ENCODE measurements at places on chromosomes 13 and 19. TPM values are rescaled to one million over a fixed set of nuclear protein-coding genes. Genes with fewer than 3 reads are reported as not detected.
A peak's percentile ranks its signal among the peaks of the same experiment; 100 is the strongest.

Gene RNF113B
- not detected for total RNA-seq

Gene ZNF155
- total RNA-seq = 20.8 TPM

Gene LILRB4
- 3.5 TPM for total RNA-seq

Gene BST2
- total RNA-seq = 83.0 TPM

Gene SIRT2
- total RNA-seq = 96.5 TPM

Gene FFAR1
- not detected for total RNA-seq

Gene WASF3
- 49.7 TPM for total RNA-seq

Gene STXBP2
- 89.2 TPM for total RNA-seq

Gene CALR3
- not detected for total RNA-seq

Gene ZNF221
- 5.9 TPM for total RNA-seq

DNA sequence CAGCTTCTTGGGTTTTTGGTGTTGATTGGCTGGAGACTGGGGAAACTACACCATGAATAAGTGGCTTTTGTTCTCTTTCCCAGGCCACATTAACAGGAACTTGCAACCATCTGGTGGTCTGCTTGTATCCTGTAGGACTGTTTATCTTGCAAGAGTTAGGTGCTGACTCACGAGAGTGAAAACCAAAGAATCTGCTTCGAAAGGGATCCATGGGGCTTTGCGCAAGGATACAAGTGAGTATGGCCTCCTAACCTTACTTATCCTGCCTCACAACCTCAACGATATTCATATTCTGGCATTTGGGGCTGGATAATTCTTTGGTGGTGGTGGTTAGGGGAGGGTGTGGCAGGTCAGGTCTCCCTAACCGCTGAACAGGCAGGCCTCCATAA lies 4.7 kb upstream of the SIGLECL1 start:
- no peak for DNase-seq

- no peak for DNase-seq
These were observed 279.1 kb upstream of the ATXN8OS start for GRCh38 chr13:69828527-69828926.

DNA sequence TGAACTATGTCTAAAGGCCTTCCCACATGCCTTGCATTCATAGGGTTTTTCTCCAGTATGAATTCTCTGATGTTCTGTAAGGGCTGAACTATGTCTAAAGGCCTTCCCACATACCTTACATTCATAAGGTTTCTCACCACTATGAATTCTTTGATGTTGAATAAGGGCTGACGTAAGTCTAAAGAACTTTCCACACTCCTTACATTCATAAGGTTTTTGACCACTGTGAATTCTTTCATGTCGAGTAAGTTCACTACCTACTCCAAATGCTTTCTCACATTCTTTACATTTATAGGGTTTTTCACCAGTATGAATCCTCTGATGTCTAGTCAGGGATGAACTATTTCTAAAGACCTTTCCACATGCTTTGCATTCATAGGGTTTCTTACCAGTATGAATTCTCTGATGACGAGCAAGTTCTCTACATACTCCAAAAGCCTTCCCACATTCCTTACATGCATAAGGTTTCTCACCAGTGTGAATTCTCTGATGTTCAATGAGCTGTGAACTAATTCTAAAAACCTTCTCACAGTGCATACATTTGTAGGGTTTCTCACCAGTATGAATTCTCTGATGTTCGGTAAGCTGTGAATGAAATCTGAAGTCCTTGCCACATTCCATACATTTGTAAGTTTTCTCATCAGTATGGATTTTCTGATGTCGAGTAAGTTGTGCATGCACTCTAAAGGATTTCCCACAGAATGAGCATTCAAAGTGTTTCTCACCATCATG lies 19.1 kb upstream of the ZNF260 start:
- no peak for DNase-seq

GRCh38 chr19:51746731-51747130 lies 4.9 kb downstream of the FPR1 start:
- DNase-seq = no peak

GRCh38 chr13:72960114-72960513 lies 98.7 kb upstream of the KLF5 start:
- no peak for DNase-seq

GRCh38 chr19:11251650-11252314 lies 10.5 kb downstream of the DOCK6 start:
- no peak for DNase-seq

DNA sequence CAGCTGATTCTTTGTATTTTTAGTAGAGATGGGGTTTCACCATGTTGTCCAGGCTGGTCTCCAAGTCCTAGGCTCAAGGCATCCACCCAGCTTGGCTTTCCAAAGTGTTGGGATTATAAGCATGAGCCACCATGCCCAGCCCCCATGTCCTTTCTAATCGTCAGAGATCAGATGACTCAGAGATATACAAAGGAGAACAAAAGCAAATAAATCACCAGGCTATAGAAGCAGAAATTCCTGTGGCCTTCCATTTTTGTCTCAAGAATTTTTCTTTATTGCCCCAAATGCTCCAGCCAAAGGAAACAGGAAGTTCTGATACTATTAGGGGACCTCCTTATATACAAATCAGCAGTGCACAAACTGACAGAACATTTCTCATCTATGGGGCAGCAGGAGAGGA lies 207.8 kb downstream of the RFC3 start:
- DNase-seq = no peak

- DNase-seq = no peak
These were observed 1.1 kb downstream of the SAFB2 start for GRCh38 chr19:5621311-5621944.

DNA sequence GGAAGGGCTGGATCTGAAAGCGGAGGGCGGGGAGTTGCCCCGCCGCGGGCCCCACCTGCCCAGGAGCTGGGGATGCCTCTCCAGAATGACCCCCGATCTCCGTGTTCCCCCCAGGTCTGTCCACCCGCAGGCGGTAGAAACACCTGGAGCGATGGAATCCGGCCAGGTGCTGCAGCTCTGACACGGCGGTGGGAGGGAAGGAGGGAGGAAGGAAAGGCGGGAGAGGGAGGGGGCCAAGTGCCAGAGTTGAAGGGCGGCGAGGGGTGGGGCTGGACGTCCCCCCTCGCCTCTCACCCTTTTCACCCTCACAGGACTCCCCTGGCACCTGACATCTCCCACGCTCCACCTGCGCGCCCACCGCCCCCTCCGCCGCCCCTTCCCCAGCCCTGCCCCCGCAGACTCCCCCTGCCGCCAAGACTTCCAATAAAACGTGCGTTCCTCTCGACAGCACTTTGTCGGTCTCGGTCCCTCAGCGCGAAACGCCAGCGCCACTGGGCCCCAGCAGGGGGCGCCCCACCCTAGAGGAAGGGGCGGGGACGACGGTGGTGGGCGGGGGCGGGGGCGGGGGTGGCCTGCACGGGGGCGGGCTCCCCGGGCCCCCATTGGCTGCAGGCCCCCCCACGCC lies 337 bp upstream of the FXYD7 start:
- no peak for DNase-seq

GRCh38 chr13:31950111-31950815 lies 81.3 kb upstream of the FRY start:
- no peak for DNase-seq

DNA sequence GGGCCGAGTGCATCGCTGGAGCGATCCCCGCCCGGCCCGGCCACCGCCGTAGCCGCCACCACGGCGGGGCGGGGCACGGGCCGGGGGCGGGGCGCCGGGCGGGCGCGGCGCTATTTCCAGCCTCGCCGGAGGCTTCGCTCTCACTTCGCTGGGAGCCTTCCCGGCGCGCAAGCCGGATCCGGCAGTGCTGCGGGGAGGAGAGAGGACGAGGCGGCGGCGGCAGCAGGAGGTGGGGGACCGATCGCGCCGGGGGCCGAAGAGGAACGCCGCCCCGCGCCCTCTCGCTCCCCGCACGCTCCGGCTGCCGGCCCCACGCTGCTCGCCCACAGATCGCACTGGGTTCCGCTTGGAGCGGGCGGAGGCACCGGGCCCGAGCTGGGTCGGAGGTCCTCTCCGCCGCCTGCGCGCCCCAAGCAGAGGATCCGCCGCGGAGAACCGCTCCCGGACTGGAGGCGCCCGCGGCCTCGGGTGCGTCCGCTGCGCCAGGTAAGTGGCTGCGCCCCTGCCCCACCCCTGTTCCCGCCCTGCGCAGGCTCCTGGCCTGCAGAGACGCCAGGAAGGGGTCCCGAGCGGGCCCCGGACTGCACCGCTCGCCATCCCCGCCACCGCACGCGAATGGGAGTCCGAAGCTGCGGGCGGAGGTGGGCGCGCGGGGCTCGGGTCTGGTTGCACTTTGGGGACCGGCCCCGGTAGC lies at the start of gene CHST8:
Gene CHST8, plus strand, starts transcription at position 143 of the 694 bp plus-strand sequence. CDS start 67,309 bp downstream, outside the sequence.
- peak; percentile 21 for DNase-seq

- no peak for DNase-seq
These were observed 88.4 kb upstream of the IRS2 start for GRCh38 chr13:109874484-109875454.

DNA sequence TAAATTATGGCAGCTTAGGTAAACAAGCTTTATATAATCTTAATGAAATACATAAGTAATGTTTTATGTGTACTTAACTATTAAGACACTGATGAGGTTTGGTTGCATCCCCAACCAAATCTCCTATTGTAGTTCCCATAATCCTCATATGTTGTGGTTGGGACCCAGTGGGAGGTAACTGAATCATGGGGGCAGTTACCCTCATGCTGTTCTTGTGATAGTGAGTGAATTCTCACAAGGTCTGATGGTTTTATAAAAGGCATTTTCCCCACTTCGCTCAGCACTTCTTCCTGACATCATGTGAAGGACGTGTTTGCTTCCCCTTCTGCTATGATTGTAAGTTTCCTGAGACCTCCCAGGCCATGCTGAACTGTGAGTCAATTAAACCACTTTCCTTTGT lies 212.7 kb downstream of the DIAPH3 start:
- no peak for DNase-seq

DNA sequence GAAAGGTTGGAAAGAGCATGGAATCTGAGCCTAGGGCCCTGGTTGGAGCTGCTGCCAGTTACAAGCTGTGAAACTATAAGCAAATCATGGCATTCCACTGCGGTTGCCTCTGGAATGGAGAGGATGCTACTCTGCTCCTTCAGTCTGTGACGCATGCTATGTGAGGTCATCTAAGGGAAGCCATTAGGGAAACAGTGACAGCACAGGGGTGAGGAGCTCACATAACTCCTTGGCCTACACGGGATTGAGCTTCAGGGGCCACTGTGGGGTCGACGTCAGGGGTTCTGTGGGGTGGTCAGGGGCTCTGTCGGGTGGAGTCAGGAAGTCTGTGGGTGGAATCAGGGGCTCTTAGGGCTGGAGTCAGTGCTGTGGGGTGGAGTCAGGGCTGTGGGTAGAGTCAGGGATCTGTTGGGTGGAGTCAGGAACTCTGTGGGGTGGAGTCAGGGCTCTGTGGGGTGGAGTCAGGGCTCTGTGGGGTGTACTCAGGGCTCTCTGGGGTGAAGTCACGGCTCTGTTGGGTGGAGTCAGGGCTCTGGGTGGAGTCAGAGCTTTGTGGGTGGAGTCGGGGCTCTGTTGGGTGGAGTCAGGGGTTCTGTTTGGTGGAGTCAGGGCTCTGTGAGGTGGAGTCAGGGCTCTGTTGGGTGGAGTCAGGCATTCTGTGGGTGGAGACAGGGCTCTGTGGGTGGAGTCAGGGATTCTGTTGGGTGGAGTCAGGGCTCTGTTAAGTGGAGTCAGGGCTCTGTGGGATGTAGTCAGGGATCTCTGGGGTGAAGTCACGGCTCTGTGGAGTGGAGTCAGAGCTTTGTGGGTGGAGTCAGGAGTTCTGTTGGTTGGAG lies 35.8 kb upstream of the MEDAG start:
- DNase-seq = peak; percentile 31

DNA sequence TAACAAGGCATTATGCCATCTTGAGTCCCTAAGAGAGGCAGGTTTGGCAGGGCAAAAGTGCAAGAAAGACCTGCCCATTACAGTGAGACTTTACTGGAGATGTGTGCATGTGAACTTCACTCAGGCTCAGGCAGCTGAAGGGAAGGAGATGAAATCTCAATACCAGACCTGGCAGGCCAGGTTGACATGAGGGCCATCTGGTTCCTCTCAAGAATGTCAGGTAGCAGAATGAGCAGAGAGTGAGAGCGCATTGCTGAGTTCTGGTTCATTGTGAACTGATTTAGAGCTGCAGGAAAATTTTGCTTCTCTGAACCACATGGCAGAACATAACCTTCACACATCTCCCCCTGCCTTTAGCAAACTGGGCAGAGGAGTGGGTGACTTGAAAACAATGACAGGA lies 406.3 kb downstream of the GPC5 start:
- no peak for DNase-seq

- no peak for DNase-seq
These were observed 6.2 kb downstream of the SF3A2 start for GRCh38 chr19:2242816-2243215.

DNA sequence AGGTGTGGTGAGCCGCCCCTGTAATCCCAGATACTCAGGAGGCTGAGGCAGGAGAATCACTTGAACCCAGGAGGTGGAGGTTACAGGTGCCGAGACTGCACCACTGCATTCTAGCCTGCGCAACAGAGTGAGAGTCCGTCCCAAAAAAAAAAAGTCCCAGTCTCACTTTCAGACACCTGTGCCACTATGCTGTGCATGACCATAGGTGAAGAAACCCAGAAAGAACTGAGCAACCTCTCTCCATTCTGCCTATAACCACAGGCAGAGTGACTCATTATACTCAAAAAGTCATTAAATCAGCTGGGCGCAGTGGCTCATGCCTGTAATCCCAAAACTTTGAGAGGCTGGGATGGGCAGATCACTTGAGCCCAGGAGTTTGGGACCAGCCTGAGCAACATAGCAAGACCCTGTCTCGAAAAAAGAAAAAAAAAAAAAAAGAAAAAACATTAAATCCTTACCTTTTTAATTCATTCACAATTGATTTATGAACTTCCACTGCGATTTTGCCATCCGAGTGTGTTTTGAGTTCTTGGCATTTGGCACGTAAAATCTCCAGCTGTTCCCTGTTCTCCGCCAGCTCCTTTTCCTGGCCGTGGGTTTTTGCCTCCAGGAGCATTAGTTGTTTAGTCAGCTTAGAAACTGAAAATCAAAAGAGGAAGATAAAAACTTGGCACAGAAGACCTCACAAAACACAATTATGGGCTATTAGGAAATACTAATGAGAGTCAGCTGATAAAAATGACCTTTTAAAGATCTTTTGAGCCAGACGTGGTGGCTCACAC lies 45.5 kb upstream of the SLC7A9 start:
- no peak for DNase-seq

DNA sequence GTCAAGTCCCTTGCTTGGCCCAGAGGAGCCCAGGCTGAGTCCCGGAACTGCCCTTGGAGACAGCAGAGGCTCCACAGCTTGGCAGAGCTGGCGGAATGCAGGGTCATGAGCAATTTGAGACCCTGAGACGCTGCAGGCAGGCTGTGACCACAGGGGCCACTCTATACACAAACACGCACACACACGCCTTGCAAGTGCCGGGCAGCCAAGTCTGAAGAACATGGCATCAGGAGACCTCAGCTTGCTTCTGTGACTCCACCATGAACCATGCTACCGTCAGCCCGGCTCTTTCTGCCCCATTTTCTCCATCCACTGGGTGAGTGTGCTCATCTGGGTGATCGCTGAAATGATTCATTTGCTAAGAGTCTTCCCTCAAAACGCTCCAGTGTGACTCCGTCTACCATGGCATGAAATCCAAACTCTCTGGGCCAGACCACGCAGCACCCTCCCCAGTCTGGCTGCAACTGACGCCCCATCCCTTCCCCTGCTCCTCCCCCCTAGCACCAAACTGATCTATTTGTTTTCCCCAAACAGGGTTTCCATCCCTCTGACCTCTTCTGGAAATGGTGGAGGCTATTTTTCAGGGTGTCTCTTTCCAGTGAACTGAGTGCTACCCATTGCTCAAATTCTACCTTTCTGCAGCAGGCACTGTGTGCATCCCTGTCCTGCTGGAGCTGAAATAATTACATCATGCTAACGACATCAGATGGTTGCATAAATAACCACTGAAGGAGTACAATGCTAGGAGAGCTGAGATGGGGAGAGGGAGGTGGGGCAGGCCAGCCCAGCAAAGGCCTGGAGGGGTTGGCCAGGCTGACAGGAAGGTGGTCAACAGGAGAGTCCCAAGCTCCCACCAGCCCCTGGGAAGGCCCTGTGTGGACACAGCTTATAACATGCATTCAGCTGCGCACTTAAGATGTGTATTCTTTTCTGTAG lies 3.1 kb downstream of the CARS2 start:
- no peak for DNase-seq
